ENCODE measurements at places on chromosomes 3 and 15.

DNA sequence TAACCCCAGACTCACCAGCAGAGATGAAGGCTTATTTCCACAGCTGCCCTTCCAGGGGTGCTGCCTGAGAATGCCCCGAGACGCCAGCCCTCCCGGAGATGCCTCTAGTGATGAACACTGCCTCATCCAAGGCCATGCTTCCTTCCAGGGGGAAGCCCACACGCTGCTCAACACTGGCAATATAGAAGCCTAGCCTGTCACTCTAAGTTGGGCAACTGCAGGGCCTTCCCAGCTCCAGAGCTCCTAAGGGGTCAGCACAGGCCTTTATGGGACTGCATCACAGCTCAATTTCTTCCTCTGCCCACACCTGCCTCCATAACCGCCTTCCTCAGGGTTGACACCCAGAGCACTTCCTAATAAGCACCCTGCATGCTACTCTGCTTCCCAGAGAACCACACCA is 217.7 kb downstream of the ABHD5 start:
- no peak for DNase-seq

DNA sequence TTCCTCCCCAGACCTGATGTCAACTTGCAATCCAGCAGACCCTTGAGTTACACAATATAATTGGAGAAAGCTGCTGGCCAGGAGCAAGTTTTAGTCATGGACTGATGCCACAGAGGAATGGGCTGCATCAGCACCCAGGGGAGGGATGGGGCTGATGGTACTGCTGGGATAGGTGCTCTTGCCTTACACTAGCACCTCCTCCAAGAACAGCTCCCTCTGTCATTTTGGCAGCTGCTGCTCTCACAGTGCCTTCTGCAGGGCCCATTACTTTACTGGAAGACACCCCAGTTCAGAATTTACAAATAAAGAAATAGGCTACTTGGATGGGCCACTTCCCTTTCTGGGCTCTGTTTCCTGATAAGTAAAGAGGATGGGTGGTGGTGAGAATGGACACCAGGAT is 85.3 kb upstream of the RORA start:
- no peak for DNase-seq

DNA sequence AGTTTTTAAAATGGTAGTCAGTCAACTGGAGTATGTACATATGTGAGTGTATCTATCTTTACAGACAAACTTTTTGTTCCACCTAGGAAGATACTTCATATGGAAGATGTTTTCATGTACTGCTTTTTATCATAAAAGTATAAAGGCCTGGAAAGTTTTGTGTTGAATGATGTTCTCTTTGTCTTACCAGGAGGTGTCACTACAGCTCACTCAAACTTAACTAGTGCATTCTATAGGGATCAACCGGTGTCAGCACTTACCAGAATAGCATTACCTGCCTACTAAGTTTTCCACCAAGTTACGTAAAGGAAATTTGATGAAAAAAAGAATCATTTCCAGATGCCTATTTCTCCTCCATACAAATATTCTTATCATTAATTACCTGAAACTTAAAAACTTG is 522.6 kb upstream of the SEMA6D start:
- no peak for DNase-seq

- DNase-seq = no peak
These were observed 1460.1 kb downstream of the OTOL1 start for GRCh38 chr3:162956711-162957110.

GRCh38 chr3:38226273-38226672 is 39.3 kb upstream of the SLC22A13 start:
- no peak for DNase-seq

DNA sequence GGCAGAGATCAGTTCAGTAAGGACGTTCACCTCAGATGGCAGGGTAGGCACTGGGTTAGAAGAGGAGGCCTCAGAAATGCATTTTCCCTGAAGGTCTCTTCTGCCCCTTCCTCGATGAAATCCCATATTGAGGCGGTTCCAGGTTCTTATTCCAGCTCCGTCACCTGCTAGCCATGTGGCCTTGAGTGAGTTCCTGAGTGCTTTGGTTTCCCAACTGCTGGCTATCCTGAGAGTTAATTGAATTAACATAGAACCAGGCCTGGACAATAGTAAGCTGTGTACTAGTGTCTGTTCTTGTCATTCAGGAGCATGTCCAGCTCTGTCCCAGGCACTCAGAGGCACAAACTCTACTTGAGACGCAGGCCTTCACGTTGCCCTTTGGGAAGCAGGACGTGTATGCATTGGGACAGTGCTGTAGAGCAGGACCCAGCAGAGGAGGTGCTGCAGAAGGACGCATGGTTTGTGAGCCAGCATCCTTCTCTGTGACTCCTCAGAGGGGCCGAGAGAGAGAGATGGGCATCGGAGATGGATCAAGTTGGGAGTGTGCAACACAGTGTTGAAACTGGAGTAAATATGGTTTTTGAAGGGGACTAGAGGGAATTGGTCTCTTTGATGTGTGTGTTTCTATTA is 114.2 kb downstream of the ASB7 start:
- peak; percentile 30 for DNase-seq

DNA sequence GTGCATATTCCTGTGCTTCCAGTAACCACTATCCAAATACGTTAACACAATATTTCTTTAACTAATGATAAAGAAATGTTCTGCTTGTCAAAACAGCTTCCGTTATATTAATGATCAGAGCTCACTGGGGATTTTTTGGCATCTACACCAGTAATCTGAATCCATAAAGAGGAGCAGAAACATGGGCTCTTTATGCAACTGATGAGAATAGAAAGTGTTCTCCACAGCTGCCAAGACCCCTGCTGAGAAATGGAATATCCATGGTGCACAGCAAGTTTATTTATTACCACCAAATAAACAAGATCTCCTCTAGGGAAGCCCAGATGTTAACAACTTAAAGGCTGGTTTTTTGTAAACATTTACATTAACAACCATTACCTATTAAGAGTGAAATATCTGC is 54.5 kb downstream of the ALDH1A2 start:
- no peak for DNase-seq

- no peak for DNase-seq
These were observed 202.2 kb downstream of the SSR3 start for GRCh38 chr3:156352728-156353127.

GRCh38 chr15:90020936-90021507 is 19.9 kb downstream of the ZNF710 start:
- no peak for DNase-seq

DNA sequence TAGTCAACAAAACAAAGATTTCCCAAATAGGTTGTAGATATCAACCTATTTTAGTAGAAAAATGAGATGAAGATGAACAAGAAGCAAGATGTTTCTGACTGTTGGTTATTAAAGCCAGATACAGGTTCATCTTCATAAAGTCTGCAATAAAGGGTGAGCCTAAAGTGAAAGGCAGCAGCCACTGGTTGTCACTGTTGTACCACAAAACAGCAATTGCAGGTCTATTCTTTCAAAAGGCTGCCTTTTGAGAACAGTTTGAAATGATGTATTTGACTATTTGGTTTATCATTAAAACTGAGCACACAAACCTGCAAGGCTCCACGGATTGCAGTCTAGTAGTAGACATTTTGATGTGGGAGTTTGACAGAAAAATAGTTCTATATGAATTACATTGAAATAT is 543.4 kb downstream of the GBE1 start:
- no peak for DNase-seq

DNA sequence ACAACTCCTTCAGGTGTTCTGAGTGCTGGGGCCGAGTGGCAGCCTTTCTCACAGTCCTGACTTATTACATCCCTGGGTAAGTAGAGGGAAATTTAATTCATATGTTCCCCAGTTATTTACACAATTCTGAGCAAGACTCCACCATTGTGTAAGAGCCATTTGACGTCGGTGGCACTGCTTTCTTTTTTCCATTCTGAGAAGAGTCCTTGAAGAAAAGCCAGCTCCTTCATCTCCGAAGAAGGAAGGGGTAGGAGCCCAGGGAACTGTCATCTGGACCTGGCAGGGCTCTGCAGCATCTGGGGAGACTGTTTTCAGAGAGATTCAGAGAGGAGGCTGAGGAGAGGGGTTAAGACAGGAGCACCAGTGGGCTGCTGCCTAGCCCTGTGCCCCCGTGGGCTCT is 22.6 kb upstream of the MASP1 start:
- no peak for DNase-seq

- peak; percentile 92 for DNase-seq
These were observed 12.5 kb upstream of the MORF4L1 start for GRCh38 chr15:78859971-78860719.

GRCh38 chr15:93048759-93049161 is 40.3 kb downstream of the RGMA start:
- no peak for DNase-seq

- DNase-seq = no peak
These were observed 144.7 kb downstream of the TLE3 start for GRCh38 chr15:69953051-69953450.

- no peak for DNase-seq
These were observed 18.9 kb downstream of the WNT5A start for GRCh38 chr3:55468251-55468650.

DNA sequence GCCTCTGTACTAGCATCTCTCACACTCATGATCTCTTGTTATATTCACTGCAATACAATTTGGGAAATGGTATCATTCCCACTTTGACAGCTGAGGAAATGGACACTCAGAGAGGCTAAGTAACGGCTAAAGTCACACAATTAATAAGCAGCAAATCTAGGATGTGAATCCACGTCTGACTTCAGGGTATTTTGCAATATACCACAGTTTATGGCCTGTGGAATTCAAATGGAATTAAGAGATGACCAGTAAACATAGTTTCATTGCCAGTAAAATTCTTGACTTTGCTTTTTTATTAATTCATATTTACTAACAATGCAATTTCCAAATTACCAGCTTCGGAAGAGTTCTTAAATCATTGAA is 61.1 kb downstream of the CCNL1 start:
- no peak for DNase-seq

GRCh38 chr3:67288466-67289106 is 290.5 kb downstream of the KBTBD8 start:
- no peak for DNase-seq

DNA sequence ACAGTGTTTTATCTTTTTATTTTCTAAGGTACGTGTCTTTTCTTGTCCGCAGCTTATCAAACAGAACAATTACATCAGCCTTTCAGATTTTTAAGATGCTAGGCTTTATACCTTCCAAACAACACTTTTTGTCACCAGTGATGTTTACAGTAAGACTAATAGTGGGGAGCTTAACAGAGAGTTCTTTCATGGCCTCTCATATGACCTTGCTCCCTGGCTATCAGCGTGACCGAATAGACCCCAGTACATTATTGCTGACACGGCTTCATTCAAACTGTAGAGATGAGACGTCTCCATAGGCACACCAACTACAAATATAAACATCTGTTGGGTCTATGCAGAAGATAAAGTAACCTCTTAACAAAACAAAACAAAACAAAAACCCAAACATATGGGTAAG is 477.6 kb upstream of the KCNMB2 start:
- DNase-seq = no peak

GRCh38 chr3:50321336-50322114 is 1.0 kb downstream of the HYAL2 start:
- peak; percentile 96 for DNase-seq

GRCh38 chr15:46681901-46682300 is 1035.4 kb upstream of the SEMA6D start:
- DNase-seq = no peak

DNA sequence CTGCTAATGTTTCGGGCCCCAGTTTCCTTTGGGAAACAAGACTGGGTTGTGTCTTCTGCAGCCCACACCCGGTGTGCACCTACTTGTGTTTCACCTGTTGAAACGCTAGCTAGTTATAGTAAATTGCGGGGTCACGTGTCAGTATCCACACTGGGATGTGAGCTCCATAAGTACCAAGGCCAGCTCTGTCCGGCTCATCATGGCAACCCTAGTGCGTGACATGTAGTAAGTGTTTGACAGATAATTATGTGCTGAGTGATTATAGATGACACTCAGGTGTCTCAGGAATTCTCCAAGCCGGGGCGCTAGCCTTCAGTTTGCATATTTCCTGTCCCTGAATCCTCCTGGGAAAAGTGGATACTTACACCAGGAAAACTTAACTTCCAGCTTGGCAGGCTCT is 12.8 kb downstream of the APOD start:
- DNase-seq = no peak

DNA sequence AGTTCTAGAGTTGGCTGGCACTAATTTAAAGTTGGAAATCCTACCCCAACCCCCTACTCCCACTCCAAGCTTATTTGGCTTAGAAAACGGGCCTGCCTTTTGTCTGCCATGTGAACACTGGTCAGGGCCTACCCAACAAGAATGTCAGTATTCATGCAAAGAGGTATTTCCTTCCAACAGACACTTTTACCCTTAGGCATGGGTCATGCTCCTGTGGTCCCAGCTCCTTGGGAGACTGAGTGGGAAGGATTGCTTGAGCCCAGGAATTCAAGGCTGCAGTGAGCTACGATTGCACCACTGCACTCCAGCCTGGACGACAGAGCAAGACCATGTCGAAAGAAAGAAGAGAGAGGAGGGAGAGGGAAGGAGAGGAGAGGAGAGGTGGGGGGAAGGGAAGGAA is 137.5 kb upstream of the LRTM1 start:
- DNase-seq = no peak

DNA sequence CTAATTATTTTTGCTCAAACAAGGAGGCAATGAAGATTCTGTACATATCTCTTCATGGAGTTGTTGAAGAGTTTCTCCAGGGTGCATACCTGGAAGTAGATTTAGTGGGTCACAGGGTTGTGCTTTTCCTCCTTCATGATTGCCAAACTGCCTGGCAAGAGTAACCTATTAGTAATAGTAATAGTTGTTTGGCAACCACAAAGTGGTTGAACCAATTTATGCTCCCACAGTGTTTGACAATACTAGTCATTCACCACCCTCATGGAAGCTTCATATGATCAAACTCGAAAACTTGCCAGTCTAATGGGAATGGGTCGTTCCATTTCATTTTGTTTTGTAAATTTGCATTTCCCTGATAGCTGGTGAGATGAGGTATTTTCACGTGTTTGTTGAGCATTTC is 57.8 kb downstream of the TLE3 start:
- no peak for DNase-seq

Data from activated CD8-positive, alpha-beta memory T cell treated with anti-CD3 and anti-CD28 coated beads for 24 hours (primary cell).